Retinal pigment epithelial cell (primary cell): ENCODE measurements at places on chromosomes 11 and 22.

GRCh38 chr22:22207845-22208564 lies 36.6 kb upstream of the VPREB1 start:
- DNase-seq: peak; percentile 15

GRCh38 chr22:42974223-42974622 lies 40.7 kb downstream of the PACSIN2 start:
- DNase-seq: no peak

DNA sequence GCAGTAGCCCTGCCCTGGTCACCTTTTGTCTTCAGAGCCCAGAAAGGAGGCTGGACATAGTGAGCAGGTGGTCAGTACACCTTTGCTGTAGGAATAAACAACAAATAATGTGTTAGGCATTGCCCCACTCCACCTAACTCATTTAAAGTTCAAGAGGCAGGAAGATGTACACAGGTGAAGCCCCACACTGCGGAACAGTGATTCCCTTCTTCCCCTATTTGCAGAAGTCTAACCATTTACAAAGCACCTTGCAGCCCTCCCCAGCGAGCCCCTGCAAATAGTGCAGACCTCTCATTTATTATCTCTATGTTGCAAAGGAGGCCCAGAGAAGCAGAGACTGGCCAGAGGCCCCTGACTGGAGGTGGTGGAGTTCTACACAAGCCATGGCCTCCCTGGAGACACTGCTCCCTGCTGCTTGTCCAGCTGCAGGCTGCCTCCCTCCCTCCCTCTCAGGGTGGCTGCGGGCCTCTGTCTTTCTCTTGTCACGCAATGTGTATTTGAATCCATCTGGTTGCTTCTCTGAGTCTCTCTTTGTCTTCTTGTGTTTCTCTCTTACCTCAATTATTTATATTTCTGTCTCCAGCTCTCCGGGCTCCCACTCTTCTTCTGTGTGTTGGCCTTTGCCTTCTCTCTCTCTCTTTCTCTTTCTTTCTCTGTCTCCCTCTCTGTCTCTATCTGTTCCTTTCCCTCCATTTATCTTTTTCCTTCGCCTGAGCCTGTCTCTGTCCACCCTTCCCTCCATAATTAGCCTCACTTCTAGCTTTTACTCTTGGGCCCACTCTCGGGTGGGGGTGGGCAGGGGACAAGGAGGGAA lies 59.1 kb upstream of the PRDM11 start:
- DNase-seq: no peak

GRCh38 chr11:33256031-33256812 lies 959 bp upstream of the HIPK3 start:
- no peak for DNase-seq

DNA sequence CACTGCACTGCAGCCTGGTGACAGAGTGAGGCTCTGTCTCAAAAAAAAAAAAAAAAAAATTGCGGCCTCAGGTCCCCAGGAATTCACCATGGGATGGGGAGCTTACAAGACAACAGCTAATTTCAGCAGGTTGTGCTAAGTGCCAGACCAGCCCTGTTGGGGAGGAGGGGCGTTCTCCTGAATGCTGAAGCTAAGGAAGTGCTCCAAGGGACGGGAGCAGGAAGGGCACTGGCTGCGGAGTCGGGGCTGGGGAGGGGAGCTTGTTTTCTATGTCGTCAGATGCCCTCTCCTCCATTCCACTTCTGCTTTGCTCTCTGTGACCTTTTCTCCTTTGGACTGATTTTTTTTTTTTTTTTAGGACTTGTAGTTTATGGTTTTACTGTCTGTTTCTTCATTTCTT lies 4.5 kb downstream of the ADAMTS15 start:
- DNase-seq: no peak

DNA sequence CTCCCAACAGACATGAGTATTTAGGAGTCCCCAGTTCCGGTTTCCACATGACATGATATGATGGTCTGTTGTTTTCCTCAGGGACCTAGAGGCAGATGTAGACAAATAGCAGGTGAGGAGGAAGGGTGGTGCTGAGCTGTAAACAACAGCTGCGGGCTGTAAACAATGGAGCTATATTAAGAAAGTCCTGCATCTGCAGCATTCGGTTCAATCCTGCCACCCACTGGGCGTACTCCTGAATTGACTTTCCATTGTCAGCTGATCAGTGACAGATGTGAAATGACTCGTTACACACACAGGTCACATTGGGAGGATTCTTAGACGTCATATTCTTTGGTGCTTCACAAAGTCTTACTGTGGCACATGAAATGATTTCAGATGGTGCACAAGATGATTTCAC lies 26.8 kb upstream of the RAG1 start:
- DNase-seq: no peak

- DNase-seq: no peak
Observed at GRCh38 chr11:31816468-31817053, 5.4 kb upstream of the PAX6 start.

DNA sequence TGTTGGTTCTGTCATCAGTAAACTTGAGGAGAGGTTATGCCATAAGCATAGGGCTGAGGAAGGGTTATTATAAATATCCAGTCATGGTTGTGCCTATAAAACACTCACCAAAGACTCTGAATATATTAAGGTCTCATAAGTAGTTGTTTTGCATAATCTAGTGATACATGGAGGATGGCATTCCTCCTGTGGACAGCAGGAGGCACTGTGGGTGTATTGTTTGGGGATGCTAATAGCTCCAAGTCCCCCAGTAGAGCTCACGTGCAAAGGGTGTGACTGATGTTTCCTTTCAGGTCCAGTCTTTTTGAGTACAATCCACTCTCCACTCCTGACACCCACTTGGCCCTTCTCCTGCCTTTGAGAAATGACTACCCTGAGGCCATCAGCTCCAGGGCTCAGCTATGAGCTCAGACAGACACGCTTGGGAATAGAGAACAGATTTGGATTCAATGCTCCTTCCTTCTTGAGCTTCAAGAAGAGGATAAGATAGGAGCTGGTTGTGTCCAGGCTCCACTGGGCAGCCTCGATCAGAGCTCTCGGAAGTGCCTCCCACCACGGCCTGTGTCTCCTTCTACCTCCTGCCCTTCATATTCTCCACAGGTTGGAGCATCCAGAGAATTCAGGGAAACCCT lies 85.2 kb upstream of the IGLL5 start:
- DNase-seq: no peak

- no peak for DNase-seq
Observed at GRCh38 chr11:120715239-120715638, 203.7 kb downstream of the GRIK4 start.

DNA sequence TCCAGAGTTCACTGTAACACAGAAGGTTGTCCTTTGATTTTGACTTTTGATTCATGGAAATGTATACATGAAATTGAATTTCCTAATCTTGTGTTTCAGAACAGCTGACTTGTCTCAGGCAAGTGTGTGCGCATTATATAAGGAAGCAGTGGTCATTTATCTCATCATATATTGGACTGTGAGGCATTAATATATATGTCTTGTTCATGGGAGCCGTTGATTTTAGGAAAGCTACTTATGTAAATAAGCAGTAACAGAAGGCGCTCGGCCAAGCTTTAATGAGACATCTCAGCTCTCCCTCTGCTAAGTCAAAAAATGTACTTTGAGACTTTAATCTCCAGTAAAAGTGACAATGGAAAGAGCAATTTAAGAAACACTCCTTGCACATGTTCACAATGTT lies 100.5 kb downstream of the PDHX start:
- no peak for DNase-seq
